T-helper 17 cell (primary cell): ENCODE measurements at places on chromosomes 3 and 15.

DNA sequence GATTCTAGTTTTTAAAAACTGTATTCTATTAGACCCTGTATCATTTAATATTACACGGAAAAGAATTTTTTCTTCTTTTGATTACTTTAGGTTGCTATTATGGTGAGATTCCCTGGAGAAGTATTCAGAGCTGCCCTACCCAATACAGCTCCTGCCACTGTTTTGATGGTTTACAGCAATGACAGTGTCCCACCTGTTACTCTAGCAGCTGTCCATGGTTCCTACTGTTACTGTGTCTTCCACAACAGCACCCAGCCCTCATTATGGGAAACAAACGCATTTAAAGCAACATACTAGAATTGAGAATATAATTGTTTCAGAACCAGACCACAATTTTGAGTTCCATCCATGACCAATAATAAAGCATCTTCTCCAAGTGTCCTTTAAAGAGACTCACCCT is 450.7 kb downstream of the SHQ1 start:
- DNase-seq: no peak

- peak; percentile 12 for DNase-seq
These were observed 739 bp downstream of the SNRPN start for GRCh38 chr15:24955531-24955921.

DNA sequence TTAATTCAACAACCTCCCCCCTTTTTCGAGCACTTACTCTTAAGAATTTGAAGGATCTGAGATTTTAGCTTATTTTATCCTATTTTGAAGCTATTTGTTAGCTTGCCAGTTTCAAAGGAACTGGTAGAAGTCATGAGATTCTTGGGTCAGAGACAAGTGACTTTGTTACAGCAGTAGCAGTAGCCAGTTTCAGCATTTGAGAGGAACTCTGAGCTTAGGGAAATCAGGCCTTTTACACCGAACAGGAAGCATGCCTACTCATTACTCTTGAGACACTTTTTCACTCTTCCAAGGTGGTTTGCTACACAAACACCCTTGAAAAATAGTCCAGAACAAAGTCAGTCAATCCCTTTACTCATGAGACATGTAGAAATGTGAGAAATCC is 24.5 kb upstream of the TM4SF1 start:
- no peak for DNase-seq

DNA sequence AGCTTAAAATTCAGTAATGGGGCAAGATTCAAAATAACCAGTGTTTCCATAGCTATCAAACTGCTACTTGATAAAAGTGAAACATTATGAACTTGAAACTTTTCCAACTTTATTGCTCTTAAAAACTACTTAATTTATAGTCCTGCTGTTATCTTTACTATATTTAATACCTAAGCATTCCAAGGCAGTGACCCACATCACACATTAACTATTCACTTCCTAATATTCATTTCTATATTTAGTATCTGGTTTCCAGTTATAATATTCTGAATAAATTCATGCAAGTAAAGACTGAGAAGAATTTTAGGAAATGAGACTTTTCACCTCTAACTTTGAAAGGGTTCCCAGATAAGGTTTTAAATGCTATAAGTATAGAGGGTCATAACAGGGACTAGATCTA is 64.9 kb downstream of the UACA start:
- no peak for DNase-seq

GRCh38 chr15:70030851-70031250 is 66.9 kb downstream of the TLE3 start:
- DNase-seq: no peak

DNA sequence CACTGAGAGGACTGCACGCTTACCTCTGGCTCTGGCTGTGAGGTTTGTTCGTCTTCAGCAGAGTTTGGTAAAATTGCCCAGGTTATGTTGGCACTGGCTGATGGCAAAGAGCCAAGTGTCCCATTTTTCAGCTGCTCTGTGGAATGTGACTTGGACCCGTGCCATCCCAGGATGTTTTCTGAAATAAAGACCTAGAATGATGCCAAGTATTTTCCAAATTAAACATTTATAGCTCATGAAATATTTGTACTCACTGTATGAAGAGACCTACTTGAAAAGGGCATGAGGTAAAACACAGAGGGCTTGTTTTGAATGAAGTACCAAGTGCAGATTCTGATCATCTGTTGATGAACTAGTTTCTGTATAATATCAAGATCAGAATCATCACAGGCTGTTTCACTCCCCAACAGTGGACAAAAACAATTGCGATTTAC is 200.5 kb downstream of the STT3B start:
- DNase-seq: no peak

DNA sequence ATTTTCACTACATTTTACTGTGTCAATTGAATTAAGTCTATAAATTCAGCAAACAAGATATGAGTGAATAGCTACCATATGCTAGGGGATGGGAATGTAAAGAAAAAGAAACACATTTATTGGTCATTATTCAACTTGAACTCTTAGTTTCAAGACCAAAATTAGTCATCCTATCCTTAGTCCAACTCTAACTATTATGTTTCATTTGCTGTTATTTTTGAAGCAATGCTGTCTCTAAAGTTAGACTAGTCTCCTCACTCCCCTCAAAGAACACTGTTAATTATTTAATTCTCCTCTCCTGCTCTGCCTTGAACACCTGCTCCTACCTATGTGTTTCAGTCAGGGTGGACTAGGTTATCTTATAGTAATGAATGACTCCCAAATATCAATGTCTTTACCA is 920.9 kb downstream of the TUSC7 start:
- DNase-seq: no peak
